ENCODE measurements at places on chromosomes 6 and 20. TPM values are rescaled to one million over a fixed set of nuclear protein-coding genes. Genes with fewer than 3 reads are reported as not detected.

DNA sequence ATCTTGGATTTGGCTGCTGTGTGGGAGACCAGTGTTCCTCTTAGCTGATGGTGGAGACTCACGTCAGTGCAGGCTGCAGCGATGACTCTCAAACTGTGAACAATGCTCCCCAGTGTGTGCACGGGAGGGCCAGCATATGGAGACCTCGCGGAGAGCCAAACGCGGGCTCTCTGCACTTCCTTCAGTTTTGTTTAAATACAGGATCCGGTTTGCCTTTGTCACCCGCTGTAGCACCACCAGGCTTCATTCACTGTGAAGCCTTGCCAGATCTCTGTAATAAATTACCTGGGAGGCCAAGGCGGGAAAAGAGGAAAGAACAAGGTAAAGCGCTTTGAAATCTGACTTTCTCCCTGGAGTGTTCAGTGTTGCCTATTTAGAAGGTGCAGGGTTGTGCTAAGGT, 30.7 kb upstream of the TMEM14A start:
- no peak overlapping the region for H3K4me3 ChIP-seq
- no peaks in the 10 kb centered on the region for H3K4me1 ChIP-seq
- H3K27ac ChIP-seq: no peak overlapping the region
- no peaks in the 10 kb centered on the region for H3K36me3 ChIP-seq
- no peaks in the 10 kb centered on the region for H3K27me3 ChIP-seq

- no peak for DNase-seq
- no peaks in the 10 kb centered on the region for H3K4me1 ChIP-seq
- H3K27ac ChIP-seq: no peak overlapping the region
- H3K27me3 ChIP-seq: no peaks in the 10 kb centered on the region
- H3K36me3 ChIP-seq: no peaks in the 10 kb centered on the region
Observed at GRCh38 chr6:112936504-112936903, 589.4 kb downstream of the RFPL4B start.

- no peaks in the 10 kb centered on the region for H3K27me3 ChIP-seq
- H3K36me3 ChIP-seq: no peaks in the 10 kb centered on the region
- H3K4me3 ChIP-seq: no peak overlapping the region
- no peaks in the 10 kb centered on the region for H3K4me1 ChIP-seq
- no peak overlapping the region for H3K27ac ChIP-seq
Observed at GRCh38 chr6:152348116-152348515, 289.0 kb downstream of the SYNE1 start.

DNA sequence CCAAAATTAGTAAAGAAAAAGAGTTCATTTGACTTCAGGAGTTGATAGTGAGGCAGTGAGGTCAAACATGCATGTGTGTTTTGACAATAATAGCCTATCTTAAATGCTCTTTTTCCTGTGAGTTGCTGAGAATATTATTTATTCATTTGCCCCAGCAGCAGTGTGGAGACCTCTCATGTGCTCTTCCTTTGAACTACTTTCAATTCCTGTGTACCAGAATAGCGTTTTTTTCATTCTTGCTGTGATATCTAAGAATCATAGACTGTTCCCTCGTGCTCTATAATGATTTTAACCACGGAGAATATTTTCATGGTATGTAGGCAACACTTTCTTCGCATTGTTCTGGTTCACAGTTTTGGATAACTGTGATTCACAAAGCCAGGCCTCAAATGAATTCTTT, 5.2 kb downstream of the CDYL start:
- no peak overlapping the region for H3K4me3 ChIP-seq
- no peaks in the 10 kb centered on the region for H3K36me3 ChIP-seq
- H3K4me1 ChIP-seq: peaks cover 5% of the 10 kb centered on the region
- peak overlapping the region; percentile 59 for H3K27ac ChIP-seq

DNA sequence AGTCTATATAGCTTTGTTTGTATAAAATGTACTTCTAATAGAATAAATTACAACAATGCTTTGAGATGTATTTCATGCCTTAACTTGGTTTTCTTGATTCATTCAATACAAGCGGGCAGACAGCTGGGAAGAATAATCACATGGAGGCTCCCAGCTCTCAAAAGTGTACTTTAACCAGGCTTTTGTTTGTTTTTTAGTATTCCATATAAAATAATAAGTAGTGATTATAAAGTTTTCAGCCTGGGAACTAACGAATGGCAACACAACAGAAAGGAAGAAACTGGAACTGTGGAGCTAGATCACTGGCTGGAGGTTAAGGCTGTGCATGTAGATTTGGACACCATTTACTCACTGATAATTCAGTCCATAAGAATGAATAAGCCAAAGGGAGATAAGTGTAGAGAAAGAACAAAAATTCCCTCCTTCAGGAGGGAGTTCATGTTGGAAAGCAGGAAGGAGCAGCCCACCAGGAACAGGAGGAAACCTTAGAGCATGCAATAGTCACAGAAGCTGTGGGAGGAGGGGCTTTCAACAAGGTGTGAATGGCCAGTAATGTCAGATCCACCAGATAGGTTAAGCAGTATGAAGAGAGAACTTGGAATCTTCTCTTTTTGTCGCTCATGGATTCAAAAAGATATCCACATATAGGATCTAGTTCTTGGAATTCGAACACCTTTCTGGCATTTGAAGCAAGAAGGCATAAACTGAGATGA, 41.2 kb upstream of the SLC35D3 start:
- no peaks in the 10 kb centered on the region for H3K36me3 ChIP-seq
- no peak overlapping the region for H3K27ac ChIP-seq
- no peak for DNase-seq
- no peaks in the 10 kb centered on the region for H3K27me3 ChIP-seq
- H3K4me3 ChIP-seq: no peak overlapping the region
- H3K4me1 ChIP-seq: no peaks in the 10 kb centered on the region

DNA sequence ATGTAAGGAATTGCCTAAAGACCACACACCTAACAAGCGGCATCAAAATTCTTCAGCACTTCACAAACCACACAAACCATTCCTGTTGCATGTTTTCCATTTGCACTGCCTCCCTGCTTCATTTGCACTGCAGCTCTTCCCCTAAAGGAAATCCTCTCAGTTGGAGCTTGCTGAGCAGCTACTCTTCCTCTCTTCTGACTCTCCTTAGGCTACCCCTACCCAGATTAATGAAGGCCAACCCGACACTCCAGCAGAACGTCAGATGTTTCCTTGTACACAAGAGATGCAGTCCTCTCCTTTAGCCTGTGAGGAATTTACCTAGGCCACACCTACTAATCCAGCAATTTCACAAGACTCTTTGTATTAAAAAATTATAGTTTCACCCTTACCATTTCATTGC, 8.1 kb downstream of the BEND6 start:
- no peaks in the 10 kb centered on the region for H3K27me3 ChIP-seq
- H3K36me3 ChIP-seq: no peaks in the 10 kb centered on the region
- H3K4me1 ChIP-seq: no peaks in the 10 kb centered on the region
- no peak overlapping the region for H3K4me3 ChIP-seq

DNA sequence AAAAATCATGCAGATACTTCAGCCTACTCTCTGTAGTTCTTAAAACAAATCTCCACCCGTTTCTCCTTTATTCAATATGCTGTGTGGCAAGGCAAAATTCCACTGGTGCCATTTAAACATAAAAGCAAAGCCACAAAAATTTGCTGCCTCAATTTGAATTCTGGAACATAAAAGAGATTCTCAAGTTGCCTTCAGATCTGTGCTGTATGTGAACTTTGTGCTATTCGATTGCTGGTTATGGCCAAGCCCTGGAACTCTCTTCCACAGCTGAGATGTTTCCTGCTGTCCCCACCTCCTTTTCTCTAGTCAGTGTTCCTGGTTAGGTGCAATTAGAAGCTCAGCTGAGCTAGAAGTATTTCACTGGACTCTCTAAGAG, 395.3 kb upstream of the BTBD3 start:
- no peaks in the 10 kb centered on the region for H3K27me3 ChIP-seq
- no peaks in the 10 kb centered on the region for H3K36me3 ChIP-seq
- no peak overlapping the region for H3K4me3 ChIP-seq

DNA sequence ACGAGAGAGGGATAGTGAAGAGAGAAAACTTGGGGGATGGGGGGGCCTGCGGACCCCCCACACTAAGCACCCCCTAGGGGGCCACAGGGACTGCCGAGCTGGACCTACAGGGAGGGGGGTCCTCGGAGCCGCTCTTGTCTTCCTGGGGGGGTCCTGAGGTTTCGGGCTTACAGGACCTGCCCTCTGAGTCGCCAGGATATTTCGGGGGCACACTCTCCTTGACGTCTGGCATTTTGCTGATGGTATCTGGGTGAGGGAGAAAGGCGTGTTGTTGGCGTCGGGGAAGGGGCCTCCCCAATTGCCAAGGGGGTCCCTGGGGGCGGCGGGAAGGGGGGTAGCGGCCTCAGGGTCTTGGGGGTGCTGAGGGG, 516 bp downstream of the TCP11 start:
- H3K36me3 ChIP-seq: no peaks in the 10 kb centered on the region
- DNase-seq: no peak
- no peaks in the 10 kb centered on the region for H3K4me1 ChIP-seq
- H3K27me3 ChIP-seq: no peaks in the 10 kb centered on the region

DNA sequence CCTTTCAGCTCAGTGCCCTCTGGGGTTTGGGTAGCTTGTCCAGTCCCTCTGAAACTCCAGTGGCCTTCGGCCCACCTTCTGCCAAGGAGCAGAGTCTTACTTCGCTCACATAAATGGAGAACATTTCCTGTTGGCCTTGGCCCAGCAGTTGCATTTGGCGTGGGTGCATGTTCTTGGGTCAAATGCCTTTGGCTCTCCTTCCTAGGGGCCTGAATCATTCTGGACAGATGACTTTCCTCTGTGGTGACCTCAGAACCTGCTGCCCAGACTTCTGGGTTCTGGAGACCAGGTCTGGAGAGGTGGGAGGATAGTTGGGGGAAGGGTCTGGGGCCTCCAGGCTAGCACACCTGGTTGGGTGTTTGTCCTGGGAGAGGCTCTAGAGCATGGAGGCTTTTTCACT, 29.3 kb downstream of the BCAS4 start:
- DNase-seq: peak; percentile 39
- H3K36me3 ChIP-seq: no peaks in the 10 kb centered on the region
- peaks cover 3% of the 10 kb centered on the region for H3K4me1 ChIP-seq
- no peaks in the 10 kb centered on the region for H3K27me3 ChIP-seq

GRCh38 chr6:133683308-133683580, 205.7 kb upstream of the TCF21 start:
- no peak for DNase-seq
- H3K27ac ChIP-seq: no peak overlapping the region
- no peaks in the 10 kb centered on the region for H3K27me3 ChIP-seq
- H3K36me3 ChIP-seq: no peaks in the 10 kb centered on the region
- no peaks in the 10 kb centered on the region for H3K4me1 ChIP-seq

- no peaks in the 10 kb centered on the region for H3K27me3 ChIP-seq
- DNase-seq: peak; percentile 41
- H3K4me1 ChIP-seq: no peaks in the 10 kb centered on the region
- H3K4me3 ChIP-seq: peak overlapping the region; percentile 38
- H3K36me3 ChIP-seq: no peaks in the 10 kb centered on the region
Observed at GRCh38 chr6:17102258-17102870, 514 bp downstream of the STMND1 start.

GRCh38 chr6:26520237-26520849, 17.8 kb upstream of the HMGN4 start:
- H3K27ac ChIP-seq: peak overlapping the region; percentile 94
- DNase-seq: no peak
- no peaks in the 10 kb centered on the region for H3K36me3 ChIP-seq
- H3K27me3 ChIP-seq: no peaks in the 10 kb centered on the region
- no peaks in the 10 kb centered on the region for H3K4me1 ChIP-seq

DNA sequence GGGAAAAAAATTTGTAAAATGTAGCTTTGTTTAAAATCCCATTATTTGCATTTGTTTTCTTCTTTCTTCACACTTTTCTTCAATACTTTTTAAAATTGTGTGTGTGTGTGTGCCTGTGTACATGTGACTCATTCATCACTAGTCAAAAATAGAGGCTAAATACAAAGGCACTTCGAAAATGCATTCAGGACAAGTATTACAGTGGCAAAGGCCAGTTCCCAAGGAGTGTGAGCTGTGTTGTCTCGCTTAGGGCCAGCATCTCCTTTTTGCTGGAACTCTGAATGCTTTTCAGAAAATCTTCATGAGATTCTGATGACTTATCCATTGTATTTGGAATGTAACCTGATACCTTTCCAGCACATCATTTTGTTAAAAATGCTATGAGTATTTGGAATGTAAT, 288.5 kb upstream of the CNR1 start:
- no peaks in the 10 kb centered on the region for H3K27me3 ChIP-seq
- no peak overlapping the region for H3K4me3 ChIP-seq
- H3K4me1 ChIP-seq: no peaks in the 10 kb centered on the region
- DNase-seq: no peak

The BCAS4 gene
- total RNA-seq: 1.1 TPM

The MEI4 gene
- total RNA-seq: not detected

The OLIG3 gene
- not detected for total RNA-seq

The LRRC1 gene
- 72.9 TPM for total RNA-seq

The CEP43 gene
- total RNA-seq: 17.3 TPM
